Effector CD4-positive, alpha-beta T cell (primary cell): ENCODE measurements at places on chromosomes 5 and 9.

GRCh38 chr9:108445431-108446071 lies 410.2 kb downstream of the ACTL7B start:
- DNase-seq: no peak

DNA sequence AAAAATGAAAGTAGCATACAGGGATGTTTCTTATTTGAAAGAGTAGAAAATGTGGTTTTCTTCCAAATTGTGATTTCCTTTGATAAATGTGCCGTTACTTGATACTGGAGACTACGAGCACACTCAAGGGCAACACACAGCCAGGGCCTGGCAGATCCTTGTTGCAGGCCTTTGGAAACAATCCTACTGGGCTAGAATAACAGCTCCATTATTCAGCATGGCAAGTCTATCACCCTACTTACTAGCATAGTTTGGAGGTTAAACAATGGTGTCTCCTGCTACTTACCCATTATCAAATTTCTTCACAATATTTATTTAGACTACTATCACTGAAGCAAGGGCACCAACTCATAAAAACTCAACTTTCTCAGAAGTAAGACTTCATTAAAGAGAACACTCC lies 140.8 kb upstream of the ZNF608 start:
- no peak for DNase-seq

- DNase-seq: no peak
These were observed 16.9 kb upstream of the FREM1 start for GRCh38 chr9:14926941-14927624.

- DNase-seq: no peak
These were observed 224.1 kb downstream of the ESM1 start for GRCh38 chr5:54761213-54761701.

DNA sequence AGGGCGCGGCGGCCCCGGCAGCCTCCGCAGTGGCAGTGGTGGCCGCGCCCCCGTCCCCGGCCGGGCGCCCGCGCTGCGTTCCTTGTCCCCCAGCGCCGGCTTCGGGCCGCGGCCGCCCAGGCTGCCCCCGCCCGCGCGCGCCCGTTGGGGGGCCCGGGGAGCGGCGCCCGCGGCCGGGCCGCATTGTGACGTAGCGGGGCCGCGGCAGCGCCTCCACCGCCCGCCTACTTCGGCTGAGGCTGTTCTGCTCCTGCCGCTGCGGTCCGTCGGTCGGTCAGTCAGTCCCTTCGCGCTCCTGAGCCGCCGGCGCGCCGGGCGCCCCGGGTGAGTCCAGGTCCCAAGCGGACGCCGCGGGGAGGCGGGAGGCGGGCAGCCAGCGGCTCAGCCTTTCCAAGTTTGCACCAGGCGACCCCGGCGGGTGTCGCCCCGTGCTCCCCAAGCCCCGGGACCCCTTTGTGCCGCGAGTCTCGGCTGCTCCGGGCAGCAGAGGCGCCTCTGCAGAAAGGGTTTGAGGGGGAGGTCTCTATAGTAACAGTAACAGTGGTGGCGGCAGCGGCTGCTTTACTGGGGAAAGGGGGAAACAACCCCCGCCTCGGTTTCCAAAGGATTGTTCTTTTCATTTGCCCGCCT lies at the start of gene SNCAIP:
Gene SNCAIP (plus strand): TSS at position 277 of the 630 bp plus-strand sequence. CDS start 78,898 bp downstream, outside the sequence.
- no peak for DNase-seq

- no peak for DNase-seq
These were observed 70.4 kb upstream of the TBCA start for GRCh38 chr5:77846422-77847128.

GRCh38 chr9:99762470-99762869 lies 59.2 kb upstream of the NR4A3 start:
- DNase-seq: no peak

GRCh38 chr5:134403951-134404350 lies 7.7 kb downstream of the CDKN2AIPNL start:
- no peak for DNase-seq

DNA sequence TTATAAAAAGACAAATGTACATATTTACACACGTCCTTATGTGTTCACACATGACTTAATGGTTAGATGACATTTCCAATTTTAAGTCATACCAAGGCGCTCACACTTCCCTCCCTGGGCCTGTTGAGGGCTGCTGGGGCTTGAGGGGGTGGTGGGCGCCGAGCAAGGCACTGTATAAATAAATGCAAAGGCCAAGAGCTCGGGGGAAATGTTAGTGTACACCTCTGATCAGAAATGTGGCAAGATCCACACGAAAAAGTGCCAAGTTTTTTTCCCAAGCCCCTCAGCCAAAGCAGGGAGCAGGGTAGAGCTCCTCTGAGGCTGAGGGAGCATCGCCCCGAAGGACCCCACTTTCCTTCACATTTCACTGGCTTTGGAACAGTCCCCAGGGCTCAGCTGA lies 7.5 kb downstream of the IRF1 start:
- no peak for DNase-seq

- DNase-seq: no peak
These were observed 94.9 kb downstream of the PDE8B start for GRCh38 chr5:77305222-77305846.

GRCh38 chr9:4095484-4095883 lies 204.4 kb downstream of the GLIS3 start:
- DNase-seq: no peak
